GM19239 (cell line): ENCODE measurements at places on chromosomes 16 and 17.

GRCh38 chr17:75191584-75191983 is 8.8 kb upstream of the SUMO2 start:
- DNase-seq, result no peak

DNA sequence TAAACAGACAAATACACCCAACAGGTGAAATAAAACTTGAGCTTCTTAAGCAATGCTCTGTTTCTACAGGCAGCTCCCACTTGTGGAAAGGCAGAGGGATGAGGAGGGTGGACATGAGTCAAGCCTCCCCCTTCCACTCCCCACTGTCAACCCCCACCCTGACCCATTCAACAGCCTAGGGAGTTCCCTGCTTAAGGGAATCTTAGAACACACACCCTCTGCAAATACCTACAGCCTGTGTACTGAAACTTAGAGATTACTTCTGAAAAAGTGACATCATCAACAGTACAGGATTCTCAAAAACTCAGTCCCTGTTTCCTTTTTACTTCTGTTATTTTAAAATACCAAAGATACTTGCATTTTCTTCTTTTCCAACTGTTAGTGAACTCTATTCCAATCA is 345.4 kb downstream of the SOX9 start:
- peak; percentile 20 for DNase-seq

- no peak for DNase-seq
These were observed 170.3 kb downstream of the SLC39A11 start for GRCh38 chr17:72922219-72922618.

DNA sequence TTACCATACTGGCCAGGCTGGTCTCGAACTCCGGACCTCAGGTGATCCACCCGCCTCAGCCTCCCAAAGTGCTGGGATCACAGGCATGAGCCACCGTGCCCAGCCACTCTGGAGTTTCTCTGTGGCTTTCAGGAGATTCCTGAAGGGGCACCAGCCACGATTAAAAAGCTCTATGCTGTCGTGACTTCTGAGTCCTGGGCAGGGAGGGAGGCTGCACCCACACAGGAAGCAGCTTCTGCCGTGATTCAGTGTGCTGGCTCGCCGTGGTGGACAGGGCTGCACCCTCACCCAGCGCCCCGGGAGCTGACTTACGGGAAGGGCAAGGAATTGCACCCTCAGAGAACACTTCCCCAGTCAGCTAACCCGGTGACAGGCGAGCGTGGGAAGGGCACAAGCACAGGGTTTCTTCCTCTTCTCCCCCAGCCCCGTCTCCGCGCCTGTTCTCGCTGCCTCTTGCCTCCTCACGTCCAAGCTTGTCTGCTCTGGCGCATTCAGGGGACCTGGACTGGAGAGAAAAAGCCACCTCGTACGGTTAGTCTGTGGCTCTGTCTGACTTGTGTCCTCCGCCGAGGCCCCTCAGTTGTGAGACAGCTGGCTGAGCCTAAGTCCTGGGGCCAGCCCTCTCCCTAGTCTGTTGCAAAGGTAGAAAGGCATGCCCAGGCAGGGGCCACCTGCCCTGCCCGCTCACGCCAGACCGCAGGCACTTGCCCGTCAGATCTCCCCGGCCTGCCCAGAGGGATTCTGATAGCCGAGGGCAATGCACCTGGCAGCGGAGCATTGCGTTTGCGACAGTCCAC is 145.0 kb downstream of the SEC14L1 start:
- DNase-seq, result no peak

DNA sequence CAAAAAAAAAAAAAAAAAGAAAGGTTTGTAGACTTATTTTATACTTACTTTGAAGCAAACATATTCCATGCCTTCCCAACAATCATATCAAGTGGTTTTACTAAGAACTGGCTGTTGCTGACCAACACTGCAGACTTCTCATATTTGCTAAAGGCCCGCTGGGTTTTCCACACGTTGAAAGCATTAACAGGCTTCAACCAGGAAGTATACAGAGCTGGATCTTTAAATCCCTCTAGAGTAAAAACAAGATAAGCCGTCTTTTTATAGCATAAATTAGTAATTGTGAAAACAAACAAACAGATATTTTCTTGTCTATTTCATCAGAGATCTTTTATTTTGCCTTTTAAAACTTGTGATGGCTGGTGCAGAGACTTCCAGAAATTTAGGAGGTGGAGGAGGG is 29.1 kb downstream of the TUBD1 start:
- no peak for DNase-seq

DNA sequence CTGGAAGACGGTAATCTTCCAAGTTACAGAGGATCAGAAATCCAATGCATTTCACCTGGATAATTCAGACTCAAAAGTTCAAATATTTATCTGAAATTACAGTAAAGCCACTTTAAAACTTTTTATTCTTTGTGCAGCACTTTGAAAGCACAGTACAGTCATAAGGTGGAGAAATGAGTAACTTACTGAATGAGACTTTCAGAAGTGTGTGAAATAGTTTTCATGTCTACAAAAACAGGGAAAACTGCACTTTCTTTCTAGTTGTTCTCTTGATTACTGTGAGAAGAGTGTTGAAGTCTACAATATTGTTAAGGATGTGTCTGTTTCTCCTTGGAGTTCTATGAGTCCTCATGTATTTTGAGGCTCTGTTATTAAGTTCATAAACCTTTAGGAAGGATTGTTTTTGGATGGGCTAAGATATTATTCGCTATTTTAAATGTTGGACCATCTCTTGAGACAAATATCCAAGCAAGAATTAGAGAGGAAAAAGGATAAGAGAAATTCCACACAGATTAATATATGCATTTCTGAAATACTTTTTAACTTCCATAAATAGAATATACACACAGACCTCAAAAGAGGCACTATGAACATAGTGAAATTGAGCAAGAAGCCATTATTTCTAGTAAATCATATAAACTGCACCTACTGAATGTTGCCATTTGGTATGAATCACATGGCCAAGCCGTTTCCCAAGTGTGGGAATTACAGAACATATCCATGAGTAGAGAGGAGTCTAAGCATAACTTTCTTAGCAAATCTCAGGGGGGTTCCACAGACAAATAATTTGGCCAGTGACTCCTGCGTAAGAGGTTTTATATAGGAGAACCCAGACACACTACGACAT is 83.6 kb upstream of the PLEKHM1 start:
- DNase-seq, result no peak

DNA sequence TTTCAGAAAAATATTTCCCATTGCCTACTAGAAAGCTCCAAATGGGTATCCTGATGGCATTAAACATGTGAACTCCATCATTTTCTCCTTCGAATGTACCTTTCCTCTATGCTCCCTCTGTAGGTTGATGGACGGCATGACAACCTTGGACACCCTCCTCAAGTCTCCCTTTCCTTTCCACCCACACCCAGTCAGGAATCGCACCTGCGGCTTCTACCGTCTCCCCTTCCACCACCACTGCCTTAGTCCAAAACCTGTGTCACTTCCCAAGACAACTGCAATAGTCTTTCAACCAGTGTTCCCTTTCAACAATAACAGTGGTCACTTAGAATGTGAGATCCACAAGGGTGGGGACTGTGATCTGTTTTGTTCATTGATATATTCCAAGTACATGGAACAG is 233.1 kb upstream of the AXIN2 start:
- DNase-seq, result no peak

GRCh38 chr16:67423611-67424260 is 7.2 kb upstream of the HSD11B2 start:
- DNase-seq, result no peak

GRCh38 chr17:21294321-21295035 is 10.0 kb downstream of the MAP2K3 start:
- no peak for DNase-seq

DNA sequence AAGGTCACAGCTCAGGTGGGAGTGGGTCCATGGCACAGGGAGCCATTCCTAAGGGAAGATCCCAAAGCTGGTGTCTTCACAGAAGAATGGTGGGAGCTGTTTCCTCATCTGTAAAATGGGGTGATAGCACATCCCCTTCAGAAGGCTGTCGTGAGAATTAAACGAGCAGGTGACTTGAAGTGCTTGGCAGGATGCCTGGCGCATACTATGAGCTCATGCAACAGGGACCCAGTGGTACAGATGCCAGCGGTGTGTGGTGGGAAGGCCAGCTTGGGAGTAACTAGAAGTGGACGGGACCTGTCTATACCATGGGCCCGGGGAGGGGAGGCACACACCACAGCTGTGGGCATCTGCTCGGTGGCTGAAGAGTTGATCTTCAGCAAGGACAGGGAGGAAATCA is 189.3 kb upstream of the TNRC6C start:
- DNase-seq, result no peak

- DNase-seq, result no peak
These were observed 159.5 kb downstream of the RBFOX1 start for GRCh38 chr16:7492122-7492521.

DNA sequence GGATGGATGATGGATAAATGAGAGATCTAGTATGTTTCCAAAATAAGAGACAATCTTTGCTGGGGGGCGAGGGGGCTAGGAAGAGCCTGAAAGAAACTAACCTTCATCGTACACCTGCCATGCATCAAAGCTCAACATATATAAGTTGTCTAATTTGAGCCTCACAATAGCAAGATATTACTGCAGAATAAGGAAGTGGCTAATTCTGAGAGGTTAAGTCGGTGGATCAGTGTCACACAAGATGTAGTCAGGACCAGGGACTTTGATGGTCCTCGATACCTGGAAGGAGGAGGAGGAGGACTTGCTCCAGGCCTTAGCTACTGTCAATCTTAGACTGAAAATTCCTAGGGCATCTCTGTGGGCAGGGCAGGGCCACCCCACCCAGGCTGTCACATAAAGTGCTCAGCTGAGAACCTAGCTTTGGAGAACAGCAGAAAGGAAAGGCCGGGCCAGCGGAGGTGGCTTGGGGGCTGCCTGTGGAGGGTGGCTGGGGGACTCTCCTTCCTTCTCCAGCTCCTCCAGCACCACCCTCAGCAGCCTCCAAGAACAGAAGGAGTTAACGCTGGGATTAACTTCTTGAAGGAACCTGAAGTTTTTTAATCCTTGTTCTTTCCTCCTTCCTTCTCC is 460 bp upstream of the SLC13A2 start:
- DNase-seq, result no peak

DNA sequence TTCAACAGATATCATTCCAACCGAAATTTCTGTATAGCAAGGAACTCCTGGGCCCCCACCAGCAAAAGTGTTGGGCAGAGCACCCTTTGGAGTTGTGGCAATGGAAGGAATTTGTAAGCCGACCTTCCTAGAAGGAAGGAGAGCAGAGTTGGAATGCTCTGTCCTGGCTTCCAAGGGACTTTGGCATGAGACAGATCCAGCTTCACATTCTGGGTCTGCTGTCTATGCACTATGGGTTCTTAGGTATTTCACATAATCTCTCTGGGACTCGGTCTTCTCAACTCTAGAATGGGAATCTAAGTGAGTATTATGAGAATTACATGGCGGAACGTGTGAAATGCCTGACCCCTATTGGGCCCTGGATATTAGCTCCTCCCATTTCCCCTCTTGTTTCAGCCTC is 63.2 kb upstream of the MARCHF10 start:
- DNase-seq, result no peak

DNA sequence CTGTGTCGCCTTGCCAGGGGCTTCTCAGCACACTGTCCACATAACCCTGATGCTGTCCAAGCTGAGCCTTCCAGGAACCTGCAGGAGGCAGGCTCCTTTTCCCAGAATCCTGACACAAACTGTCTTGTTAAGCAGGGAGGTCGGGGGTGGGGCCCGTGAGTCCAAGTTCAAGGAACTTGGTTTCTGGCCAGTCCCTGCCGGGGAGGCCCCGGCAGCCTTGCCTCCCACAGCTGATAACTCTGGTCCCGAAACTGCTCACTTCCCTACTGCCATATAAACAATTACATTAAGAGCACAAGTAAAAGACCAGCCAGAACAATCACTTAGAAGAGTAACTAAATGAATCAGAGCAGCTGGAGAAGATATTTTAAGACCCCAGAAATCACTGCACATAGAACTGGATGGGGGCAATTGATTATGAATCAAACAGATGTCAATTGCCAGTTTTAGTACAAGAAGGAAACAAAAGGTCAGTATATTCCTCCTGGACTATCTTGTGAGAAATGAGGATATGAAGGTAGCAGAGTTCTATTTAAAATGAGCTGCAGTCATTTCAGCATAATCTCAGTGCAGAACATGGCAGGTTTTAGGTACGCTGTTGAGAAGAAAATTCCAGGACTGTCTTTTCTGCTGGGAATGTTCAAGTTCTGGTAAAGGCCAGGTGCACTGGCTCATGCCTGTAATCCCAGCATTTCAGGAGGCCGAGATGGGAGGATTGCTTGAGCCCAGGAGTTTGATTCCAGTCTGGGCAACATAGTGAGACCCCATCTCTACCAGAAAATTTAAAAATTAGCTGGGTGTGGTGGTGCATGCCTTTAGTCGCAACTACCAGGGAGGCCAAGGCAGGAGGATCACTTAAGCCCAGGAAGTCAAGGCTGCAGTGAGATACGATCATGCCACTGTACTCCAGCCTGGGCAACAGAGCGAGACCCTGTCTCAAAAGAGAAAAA is 169.8 kb downstream of the PITPNC1 start:
- DNase-seq, result peak; percentile 63
